ENCODE measurements at places on chromosomes 1 and 21.

GRCh38 chr1:3652548-3653285, 401 bp downstream of the TP73 start:
- DNase-seq, result no peak

DNA sequence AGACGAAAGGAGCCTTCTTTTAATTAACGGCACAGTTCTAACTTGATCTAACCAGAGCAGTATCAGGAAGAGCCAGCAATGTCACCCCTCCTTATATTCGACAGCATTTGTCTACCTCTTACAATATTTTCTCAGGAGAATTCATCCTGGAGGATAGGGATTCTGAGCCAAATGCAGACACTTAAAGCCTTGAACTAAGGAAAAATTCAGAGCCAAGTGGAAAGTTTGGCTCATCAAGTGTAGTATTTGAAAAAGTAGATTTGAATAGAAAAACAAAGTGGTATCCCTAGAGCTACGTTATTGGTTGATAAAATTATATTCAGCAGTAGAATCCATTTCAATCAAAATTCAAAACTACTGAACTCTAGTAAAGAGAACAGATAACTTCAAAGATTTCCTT, 732.0 kb upstream of the ADGRL2 start:
- DNase-seq, result no peak

- DNase-seq, result no peak
Observed at GRCh38 chr1:81578867-81579266, 221.9 kb upstream of the ADGRL2 start.

- DNase-seq, result no peak
Observed at GRCh38 chr1:28981210-28981609, 66.8 kb downstream of the EPB41 start.

DNA sequence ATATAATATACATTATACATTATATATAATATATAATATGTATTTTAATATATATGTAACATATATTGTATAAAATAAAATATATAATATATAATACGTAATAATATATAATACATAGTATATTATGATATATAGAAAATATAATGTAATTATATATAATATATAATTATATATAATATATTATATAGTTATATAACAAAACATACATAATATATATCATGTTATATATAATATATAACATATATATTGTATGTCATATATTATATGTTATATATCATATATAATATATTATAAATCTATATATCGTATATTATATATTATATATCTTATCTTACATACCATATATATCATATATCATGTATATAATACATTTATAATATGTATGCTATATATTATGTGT, 248.2 kb upstream of the TPTE start:
- no peak for DNase-seq
